ENCODE measurements at places on chromosomes 7 and 10.

GRCh38 chr7:18590744-18591340 is 95.3 kb downstream of the HDAC9 start:
- DNase-seq = no peak

- no peak for DNase-seq
These were observed 14.6 kb upstream of the PRRT4 start for GRCh38 chr7:128376077-128376476.

GRCh38 chr7:19024261-19024660 is 93.2 kb downstream of the TWIST1 start:
- no peak for DNase-seq

- no peak for DNase-seq
These were observed 106.6 kb upstream of the YAE1 start for GRCh38 chr7:39459636-39460035.

DNA sequence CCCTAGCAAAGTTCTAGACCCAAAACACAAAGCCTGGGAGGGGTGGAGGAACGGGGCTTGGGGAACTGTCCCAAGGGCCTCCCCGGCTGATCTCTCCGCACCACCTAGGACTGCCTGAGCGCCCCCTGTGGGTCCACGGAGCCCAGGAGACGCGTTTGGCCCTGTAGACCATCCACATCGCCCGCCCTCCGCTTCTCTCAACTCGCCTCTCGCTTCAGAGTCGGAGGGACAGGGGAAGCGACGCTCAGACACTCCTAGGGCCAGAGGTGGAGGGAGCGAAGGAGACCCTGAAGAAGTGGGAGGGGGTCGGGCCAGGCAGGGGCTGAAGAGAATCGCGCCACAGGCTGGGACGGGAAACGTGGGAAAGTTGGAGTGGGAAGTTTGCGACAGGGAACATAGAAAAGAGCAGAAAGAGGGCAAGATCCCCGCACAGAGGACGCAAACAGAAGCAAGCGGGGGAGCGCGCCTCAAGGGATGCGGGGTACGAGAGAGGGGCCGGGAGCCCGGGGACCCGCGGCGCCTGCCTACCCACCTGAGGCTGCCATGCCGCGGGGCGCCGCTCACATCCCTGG is 378 bp downstream of the PIK3AP1 start:
- peak; percentile 56 for DNase-seq

- no peak for DNase-seq
These were observed 33.0 kb downstream of the CAMK2B start for GRCh38 chr7:44292420-44292817.

- DNase-seq = no peak
These were observed 1087.1 kb upstream of the LRRN3 start for GRCh38 chr7:110003827-110004226.

DNA sequence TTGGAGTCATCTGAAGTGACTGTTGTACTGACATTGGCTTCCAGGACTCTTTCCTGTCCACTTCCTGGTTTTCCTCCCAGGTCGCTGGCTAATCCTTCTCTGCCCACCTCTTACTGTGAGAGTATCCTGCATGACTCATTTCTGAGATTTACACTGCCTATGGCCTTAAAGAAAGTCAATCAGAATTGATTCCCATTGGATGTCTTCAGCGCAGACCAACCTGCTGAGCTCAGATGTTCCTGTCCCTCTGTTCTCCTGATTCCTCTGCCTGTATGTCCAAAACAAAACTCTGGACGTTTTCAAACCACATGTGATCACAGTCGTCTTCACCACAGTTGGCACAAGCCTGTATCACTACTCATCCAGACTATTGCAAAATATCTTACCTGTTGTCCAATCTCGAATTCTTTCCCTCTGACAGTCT is 262.1 kb downstream of the CREB5 start:
- no peak for DNase-seq

- no peak for DNase-seq
These were observed 17.1 kb downstream of the ARHGAP21 start for GRCh38 chr10:24706479-24707118.

- no peak for DNase-seq
These were observed 58.2 kb upstream of the BET1 start for GRCh38 chr7:94062372-94062771.

GRCh38 chr7:7751243-7752092 is 33.1 kb upstream of the RPA3 start:
- no peak for DNase-seq

DNA sequence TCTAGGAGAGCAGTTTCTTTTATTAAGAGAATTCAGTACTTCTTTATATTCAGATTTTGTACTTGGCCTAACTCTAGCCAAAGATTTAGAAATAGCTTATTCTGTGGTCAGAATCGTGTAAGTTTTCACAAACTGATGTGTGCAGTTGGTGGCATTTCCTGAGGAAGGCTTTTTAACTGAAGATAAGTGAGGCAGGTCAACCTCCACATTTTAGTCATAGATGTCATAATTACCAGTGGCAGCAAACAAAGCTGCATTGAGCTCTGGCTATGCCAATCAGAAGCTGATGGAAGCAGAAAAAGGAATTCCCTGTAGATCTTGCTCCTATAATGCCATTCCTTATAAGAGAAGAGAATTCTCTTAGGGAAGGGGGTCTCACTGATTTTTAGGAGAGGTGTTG is 141.3 kb upstream of the SP8 start:
- no peak for DNase-seq

GRCh38 chr7:29783671-29784070 is 22.6 kb upstream of the WIPF3 start:
- no peak for DNase-seq

DNA sequence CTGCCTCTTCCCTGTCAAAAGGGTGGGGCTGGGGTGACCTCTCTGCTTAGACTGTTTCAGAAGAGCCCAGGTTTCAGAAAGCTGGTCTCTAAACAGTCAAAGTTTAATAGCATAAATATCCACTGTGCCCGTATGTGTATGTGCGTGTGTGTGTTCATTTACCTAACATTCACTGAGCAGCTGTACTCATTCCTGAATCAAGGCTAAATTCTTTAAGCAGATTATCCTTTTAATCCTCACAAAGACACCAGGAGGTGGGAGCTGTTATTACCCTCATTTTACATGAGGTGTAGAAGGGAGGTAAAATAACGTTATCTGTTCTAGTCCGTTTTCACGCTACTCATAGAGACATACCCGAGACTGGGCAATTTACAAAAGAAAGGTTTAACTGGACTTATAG is 72.2 kb downstream of the RSU1 start:
- no peak for DNase-seq

DNA sequence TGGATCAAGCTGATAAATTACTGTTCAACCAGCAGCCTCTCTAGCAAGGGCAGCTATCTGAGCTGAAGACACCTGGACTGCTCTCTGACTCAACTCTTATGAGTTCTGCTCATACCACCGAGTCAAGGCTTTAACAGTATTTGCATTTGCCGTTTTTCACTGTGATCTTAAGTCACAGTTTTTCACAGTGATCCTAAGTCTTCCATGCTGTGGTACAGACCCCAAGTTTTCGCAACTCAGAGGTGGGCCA is 31.3 kb downstream of the PIP4K2A start:
- DNase-seq = no peak

- no peak for DNase-seq
These were observed 359.4 kb downstream of the PRPF18 start for GRCh38 chr10:13946209-13946460.

DNA sequence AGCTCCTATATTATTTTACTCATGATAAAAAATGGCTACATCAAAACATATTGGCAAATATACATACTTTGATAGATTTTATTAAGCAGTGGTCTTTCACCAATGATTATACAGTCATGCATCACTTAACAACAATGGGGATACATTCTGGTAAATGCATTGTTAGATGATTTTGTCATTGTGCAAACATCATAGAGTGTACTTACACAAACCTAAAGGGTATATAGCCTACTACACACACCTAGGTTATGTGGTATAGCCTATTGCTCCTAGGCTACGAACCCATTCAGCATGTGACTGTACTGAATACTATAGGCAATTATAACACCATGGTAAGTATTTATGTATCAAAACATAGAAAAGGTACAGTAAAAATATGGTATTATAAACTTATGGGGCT is 98.9 kb upstream of the IL6 start:
- no peak for DNase-seq

DNA sequence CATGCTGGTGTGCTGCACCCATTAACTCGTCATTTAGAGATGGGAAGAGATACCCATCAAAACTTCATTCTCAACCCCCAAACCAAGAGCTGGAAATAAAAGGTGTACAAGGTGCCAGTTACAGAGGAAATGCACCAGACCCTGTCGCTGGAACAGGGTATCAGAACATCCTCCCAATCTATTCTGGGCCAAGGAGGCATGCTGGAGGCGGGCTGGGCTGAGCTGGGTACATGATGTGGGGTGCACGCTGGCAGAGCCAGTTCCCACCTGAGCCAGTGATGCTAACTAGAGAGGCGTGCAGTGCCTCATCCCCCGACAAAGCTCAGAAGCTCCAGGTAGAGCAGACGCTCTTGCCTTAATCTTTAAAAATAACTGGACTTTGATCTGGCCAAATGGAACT is 70.1 kb downstream of the NPSR1 start:
- DNase-seq = no peak

- no peak for DNase-seq
These were observed 618.2 kb upstream of the MGMT start for GRCh38 chr10:128848810-128849209.

DNA sequence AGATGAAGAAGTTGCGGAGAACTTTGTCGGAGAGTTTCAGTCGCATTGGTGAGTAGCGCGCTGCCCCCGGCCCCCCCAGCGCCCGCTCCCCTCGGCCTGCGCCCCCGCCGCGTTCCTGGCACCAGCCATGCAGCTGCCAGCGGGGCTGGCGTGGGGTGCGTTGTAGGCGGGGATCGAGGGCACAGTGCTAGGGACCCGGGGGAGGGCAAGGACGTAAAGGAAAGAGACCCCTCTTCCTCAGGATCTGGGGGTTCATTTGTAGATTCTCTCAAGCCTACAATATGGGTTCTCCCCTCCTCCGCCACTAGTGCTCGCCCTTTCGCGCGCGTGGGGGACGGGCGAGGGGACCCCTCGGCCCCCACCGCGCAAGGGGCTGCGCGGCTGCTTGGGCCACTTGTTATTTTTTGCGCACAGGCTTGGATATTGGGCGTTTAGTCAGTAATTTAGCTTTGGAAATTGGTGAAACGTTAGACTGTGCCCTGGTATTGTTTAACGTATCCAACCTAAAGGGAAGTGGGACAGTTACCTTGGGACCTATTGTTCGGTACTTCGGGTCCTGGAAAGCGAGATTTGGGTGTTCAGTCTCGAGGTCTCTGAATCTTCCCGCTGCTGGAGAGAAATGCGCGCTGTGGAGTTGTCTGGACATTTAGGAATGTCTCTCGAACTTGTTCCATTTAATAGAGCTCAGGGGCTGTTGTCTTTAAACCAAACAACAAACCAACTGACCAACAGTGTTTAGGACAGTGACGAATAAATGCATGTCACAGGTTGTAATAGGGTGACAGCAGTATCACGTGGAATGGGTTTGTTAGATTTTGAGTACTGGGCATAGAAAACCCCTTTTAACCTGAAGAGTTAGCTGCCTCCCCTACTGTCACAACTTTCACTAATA is 796 bp downstream of the CDK14 start:
- DNase-seq = no peak

- DNase-seq = no peak
These were observed 37.4 kb downstream of the RGS10 start for GRCh38 chr10:119505131-119505551.

- DNase-seq = peak; percentile 51
These were observed 174.4 kb downstream of the ST7 start for GRCh38 chr7:117127585-117128168.

DNA sequence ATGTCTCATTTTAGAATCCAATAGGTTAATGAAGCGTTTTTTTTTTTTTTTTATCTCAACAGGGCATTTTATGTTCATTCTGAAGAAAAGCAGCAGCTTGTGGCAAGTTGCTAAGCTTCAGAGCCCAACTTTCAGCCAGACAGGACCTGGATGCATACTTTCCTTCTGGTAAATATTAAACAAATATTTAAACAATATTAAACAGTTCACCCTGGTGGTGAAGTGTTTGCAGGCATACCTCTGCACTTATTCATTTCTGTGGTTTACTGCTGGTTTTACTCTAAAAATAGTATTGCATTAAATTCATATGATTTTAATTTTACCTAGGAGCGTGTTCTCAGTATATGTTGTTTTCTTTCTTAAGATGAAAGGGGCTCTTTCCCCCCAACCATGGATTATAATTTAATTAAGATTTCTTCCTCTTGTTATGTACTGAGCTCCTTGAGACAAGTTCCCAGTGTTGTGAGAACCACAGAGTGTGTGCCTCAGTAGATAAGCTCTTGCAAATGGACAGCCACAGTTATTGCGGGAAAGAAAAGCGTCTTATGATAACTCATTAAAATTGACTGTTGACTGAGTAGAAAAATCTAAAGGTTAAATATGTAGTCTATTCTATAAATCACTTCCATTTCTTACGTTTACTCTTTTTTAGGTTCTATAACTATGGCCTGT is 155.8 kb downstream of the MALRD1 start:
- no peak for DNase-seq

DNA sequence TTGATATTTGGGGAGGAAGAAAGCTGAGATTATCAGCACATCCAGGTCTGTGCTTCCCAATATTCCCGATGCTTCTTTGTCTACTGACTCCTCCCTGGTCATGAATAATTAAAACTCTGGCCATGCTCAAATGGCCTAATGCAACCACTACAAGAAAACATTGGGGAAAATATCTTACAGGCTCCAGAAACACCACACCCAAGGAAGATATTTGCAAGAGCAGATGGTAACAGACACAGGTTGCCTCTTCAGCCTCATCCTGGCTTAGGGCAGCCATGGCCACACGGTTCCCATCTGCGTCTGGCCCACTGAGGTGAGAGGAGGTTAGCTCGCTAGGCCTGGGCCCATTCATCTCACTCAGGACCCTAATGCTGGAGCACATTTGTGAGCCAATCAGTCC is 108.4 kb upstream of the SDK1 start:
- DNase-seq = no peak

- no peak for DNase-seq
These were observed 501.5 kb downstream of the LRMDA start for GRCh38 chr10:75932921-75933320.

- DNase-seq = no peak
These were observed 324.2 kb upstream of the COBL start for GRCh38 chr7:51640841-51641240.

- no peak for DNase-seq
These were observed 90.8 kb upstream of the EEPD1 start for GRCh38 chr7:36062154-36062815.

DNA sequence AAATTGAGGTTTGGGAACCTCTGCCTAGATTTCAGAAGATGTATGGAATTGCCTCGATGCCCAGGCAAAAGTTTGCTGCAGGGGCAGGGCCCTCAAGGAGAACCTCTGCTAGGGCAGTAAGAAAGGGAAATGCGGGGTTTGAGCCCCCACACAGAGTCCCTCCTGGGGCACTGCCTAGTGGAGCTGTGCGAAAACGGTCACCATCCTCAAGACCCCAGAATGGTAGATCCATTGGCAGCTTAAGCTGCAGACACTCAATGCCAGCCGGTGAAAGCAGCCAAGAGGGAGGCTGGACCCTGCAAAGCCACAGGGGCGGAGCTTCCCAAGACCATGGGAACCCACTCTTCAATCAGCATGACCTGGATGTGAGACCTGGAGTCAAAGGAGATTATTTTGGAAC is 15.0 kb upstream of the TFEC start:
- DNase-seq = no peak

- no peak for DNase-seq
These were observed 144.4 kb downstream of the PTPN20 start for GRCh38 chr10:47055386-47056246.

Measured in activated naive CD4-positive, alpha-beta T cell treated with anti-CD3 and anti-CD28 coated beads, Interleukin-2, amount 50 U/mL, for 16 hours (primary cell).